BE2C (cell line): ENCODE measurements at places on chromosomes 1 and 21.

DNA sequence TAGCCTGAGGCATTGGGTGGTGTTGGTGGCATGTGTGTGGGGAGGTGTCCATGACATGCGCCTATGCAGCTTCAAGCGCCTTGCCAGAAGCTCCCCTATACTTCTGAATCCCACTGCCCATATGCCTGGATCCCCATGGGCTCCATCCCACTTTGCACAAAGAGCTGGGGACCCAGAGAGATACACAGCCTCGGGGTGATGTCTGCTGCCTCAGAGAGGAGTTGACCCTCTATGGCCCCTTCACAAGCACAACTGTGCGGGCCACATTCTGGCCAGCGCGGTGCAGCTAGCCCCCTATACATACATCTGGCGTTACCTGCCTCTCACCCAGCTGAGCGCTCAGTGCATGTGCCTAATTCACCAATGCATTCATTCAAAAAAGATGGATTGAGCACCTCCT lies 9.6 kb upstream of the PTPRF start:
- no peak for DNase-seq

DNA sequence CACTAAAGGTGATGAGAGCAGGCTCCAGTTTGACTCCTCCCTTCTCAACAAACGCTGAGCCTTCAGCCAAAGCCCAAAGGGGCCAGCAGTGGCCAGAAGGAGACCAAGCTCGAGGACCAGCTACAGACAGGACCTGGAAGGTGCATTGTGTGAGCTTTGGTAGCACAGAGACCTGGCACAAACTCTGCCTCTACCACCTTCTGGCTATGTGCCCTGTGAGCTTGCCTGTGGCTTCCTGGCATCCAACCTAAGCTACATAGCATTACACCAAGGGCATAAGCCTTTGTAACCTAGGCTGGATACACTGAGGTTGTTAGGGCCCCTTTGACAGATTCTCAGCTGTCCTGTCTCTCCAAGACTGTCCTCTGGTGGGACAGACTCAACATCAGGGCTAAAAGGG lies 6.6 kb upstream of the VWA5B1 start:
- DNase-seq = no peak

- no peak for DNase-seq
Observed at GRCh38 chr1:36540056-36540455, 57.3 kb upstream of the CSF3R start.

DNA sequence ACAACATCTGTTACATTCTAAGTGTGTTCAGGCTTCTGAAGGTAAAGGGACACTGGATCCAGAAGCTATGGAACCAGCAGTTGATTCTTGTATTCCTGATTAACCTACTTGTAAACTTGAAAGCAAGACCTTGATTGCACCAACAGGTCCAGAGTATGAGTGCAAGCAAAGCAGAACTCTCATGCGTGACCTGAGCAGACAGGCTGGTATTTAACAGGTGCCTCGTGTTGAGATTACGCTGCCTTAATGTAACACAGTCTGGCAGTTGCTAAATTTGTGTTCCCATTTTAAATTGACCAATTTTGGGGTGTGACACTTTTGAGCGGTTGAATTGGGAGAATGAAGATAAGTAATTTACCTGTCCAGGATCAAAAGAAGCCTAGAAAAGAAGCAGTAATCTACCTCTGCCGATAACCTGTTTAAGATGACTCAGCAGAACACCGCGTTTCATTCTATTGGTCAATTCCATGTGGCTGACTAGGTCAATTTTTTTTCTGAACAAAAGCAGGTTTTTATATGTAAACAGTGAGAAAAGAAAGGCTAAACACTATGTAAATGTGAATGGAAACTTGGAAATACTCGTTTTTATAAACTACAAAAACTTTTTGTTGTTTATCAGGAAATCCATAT lies 147.6 kb downstream of the DYRK1A start:
- no peak for DNase-seq

DNA sequence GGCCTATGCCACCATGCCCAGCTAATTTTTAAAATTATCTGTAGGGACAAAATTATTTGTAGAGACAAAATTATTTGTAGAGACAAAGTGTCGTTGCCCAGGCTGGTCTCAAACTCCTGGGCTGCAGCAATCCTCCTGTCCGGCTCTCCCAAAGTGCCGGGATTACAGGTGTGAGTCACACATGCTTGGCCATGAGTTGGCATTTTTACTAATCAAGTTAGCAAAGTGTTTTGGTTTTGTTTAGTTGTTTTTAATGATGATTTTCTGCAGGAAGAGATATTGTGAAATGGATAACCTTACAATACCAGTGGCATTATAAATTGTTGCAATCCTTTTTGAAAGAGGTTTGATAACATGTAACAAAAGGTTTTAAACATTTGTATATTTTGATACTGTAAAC lies 65.3 kb upstream of the MAGI3 start:
- DNase-seq = no peak

DNA sequence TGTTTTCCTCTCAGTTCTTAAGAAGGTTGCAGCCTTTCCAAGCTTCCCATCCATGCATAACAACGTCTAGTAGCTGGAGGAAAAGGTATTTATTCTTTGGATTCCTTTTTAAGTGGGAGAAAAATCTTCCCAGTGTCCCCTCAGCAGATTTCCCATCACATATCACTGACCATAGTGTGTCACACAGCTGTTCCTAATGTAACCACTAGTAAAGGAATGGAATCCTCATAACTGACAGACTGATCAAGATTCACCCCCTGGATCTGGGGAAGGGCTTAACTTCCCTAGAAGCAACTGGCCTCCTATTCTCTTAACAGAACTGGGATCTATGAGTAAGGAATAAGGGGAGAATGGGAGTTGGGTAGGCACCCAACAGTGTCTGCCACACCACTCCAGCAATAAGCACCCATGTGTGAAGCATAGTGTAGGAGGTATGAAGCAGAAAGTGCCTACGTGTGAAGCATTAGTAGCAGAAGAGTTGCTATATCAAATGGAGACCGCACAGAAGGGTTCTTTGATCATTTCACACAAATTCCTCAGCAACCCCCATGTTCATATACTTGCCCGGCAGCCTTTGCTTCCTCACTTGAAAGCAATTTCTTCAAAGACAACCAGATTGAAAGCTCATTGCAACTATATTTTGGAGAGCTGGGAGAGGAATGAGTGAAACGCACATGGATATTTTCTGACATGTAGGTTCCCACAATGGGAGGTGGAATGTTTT lies 28.2 kb upstream of the DNAH14 start:
- no peak for DNase-seq

DNA sequence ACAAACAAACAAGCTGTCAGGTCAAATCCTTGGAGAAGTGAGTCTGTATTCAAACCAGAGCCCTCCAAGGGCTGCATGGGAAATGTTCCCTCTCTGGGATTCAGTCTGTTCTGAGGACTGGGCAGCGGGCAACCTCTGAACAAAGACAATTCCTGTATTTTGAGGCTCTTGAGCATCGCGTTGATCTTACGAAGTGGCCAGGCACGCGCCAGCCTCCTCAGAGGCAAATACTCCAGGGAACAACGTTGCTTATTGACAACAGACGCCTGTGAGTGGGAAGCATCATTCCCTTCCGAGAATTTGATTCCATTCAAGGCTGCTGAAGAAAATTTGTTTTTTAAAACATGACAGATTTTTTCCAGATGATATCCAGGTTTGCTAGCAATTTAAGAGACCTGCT lies 20.0 kb upstream of the TACSTD2 start:
- DNase-seq = no peak

DNA sequence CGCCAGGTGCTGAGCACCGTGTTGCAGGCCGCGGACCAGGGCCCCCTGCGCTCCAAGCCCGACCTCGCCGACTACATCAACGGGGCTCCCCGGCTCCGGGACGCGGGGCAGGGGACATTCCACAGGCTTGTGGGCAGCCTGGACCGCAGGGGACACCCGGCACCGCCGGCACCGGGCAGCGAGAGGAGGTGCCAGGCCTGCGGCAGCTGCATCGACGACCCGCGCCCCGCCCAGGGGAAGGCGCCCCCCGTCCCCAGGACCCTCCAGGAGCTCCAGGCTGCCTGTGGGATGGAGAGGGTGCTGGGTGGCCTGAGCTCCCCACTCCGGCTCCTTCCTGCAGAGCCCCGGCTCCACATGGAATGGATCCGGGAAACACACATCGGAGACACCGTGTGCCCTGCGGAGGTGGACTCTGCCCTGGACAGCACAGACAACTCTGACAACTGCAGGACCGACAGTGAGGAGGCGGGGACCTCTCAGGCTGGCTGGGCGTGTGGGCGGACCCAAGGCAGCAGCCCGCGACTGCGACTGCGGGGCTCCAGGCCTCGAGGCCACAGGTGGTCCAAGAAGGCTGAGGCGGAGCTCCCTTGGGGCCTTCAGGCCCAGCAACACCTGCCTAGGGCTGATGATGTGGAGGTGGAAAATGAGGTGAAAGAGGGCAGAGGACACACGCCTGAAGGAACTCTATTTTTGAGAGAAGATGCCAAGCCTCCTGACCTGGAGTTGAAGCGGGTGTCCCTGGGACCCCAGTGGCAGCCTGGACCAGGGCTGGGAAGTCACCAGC lies 22.8 kb downstream of the KIAA1614 start:
- DNase-seq = no peak

DNA sequence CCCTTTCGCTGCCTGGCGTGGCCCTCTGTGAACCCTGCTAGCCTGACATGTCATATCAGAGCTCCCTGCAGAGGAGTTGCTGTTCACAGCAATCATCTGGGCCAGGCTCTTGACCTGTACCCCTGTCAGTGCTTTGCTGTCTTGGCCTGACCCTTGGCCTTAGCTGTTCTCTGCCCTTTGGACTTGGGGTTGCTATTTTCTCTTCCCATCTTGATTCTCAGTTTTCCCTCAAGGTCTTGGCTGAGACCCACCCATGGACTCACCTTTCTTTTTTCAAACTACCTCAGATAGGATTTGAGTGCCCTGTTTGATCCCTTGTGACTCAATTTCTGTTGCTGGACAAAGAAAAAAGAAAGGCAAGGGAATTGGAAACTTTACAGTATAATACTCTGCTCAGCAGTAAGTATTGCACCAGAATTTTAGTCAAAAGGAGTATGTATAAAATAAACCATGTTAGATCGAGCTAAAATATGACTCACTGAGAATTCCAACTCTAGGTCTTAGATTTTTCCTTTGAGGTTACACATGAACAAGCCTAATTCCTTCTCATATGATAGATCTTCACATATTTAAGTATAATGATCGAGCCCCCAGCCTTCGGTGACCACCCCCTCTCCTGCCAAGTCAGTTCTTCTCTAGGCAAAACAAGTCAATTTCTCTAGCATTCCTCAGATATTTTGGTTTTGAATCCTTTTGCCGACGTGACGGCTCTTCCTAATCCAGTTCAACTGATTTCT lies 110.5 kb downstream of the NGF start:
- DNase-seq = no peak

- no peak for DNase-seq
Observed at GRCh38 chr1:228060458-228061190, 21.9 kb upstream of the ARF1 start.

DNA sequence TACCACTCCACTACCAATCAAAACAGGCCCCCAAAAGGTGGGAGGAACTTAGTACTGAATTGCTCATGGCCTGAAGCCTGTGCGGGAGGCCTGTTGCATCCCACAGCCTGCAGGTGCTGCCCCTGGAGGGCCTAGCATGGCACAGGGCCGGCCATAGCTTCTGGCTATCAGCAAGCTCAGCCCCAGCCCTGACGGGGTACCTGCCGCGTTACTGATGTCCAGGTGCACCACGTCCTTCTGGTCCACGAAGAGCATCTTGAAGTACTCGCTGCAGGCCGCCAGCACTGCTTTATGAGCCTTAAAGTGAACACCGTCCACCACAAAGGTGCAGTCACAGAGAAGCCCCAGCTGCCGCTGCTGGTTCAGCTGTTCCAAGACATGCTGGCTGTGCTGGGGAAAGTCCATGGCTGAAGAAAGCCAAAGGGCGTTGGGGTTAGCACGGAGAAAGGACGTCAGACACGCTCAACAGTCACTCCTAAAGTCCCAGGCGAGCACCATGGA lies 27.8 kb downstream of the ZBTB17 start:
- no peak for DNase-seq

DNA sequence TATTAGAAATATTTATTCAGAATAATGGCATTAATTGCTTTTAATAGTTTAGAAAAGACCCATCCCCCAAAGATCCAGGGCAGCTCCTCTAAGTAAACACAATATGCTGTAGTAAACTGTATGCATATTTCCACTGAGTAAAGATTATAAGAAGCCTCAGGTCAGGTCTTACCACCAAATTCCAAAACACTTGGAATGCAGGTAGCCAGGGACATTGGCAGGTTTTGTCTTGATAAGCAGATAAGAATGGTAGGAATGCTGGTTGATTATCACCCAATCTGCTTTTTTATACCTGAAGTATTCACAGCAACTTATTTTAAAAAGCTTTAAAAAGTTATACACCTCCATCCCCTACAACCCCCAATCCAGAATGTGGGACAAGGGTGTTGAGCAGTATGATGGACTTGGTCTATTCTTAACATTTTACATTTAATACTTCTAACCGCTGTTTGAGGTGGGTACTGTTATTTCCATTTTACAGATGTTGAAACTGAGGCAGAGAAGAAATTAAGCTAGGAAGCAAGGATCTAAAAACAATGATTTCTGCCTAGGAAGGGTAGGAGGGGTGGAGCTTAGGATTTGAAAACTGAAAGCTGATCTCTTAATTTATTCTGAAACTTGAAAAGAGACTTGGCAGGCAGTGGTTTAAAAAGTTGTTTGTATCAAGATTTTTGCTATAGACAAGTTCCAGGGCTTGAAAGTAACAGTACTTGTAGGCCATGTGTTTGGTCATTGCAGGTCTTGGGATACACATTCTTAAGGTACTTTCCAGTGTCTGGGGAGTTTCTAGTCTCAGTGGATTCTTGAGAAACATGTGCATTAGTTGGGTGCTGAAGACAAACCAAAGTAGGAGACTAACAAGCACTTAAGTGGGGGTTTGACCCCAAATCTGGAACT lies 15.6 kb upstream of the THEM4 start:
- DNase-seq = no peak

GRCh38 chr1:9351654-9352271 lies 59.1 kb downstream of the SPSB1 start:
- no peak for DNase-seq

- DNase-seq = peak; percentile 67
Observed at GRCh38 chr1:154344977-154345837, 19.9 kb downstream of the ATP8B2 start.

GRCh38 chr1:109094377-109094803 lies 3.8 kb downstream of the TMEM167B start:
- no peak for DNase-seq

GRCh38 chr1:156676820-156677615 lies at the start of gene NES:
NES (minus strand) TSS chr1:156677407; CDS start chr1:156677264, 143 bp downstream.
- DNase-seq = peak; percentile 74

- DNase-seq = no peak
Observed at GRCh38 chr1:173856903-173857302, 10.9 kb downstream of the GAS5 start.
